GM12865 (cell line): ENCODE measurements at places on chromosomes 2 and 18.

- no peak for DNase-seq
Observed at GRCh38 chr18:39424261-39424660, 1858.7 kb upstream of the CELF4 start.

- no peak for DNase-seq
Observed at GRCh38 chr18:13534631-13535030, 191.7 kb downstream of the FAM210A start.

DNA sequence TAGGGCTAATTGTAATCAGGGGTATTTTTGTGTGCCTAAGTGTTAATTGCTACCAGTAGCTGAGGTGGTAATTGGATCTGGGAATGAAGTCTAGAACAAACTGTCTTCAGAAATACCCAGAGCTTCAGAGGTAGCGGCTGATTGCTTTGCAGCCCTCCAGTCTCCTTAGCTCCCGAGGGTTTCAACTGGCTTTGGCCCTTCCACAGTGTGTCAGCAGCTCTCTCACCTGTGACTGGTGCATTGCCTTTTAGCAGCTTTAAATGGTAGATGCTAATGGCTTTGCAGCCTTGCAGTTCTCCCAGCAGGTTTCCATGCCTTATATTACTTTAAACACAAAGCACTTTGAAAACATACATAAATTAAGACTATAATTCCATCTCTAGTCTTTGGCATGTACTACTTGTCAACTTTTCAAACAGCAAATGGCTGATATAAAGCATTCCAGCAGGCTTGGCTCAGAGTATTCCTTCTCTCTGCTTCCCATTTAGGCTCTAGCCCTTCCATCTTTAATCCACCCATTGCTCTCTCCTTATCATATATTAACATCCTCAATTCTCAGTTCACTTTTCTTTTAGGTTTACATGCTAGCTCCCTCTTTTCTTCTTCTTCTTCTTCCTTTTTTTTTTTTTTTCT is 156.4 kb upstream of the GALNT13 start:
- DNase-seq, result no peak

DNA sequence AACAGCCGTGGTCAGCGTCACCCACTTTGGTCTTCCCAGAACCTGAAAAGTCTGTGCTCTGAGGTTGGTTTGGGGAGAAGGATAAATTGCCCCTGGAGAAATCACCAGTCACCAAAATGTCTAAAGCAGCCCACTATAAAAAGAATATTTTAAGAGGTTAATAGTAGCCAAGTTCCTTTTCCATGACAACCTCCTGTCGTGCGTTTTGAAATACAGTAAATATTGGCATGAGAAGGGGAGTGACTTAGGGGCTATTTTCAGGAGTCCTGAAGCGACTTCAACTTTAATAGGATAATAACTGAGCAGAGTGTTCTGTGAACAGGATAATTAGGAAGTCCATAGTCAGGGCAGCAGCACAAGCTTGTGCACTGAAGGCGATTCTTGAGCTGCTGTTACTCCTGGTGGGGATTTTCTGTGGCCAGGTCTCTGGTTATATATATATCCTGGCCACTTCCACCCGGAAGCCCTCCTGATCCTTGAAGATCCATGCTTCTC is 49.3 kb downstream of the RNF144A start:
- no peak for DNase-seq

GRCh38 chr2:226763320-226763719 is 36.3 kb downstream of the IRS1 start:
- no peak for DNase-seq

GRCh38 chr2:168712053-168712452 is 90.4 kb upstream of the NOSTRIN start:
- peak; percentile 87 for DNase-seq

GRCh38 chr2:191031256-191031655 is 17.3 kb upstream of the STAT1 start:
- no peak for DNase-seq

- peak; percentile 4 for DNase-seq
Observed at GRCh38 chr2:200618590-200619021, 32.8 kb downstream of the AOX1 start.

DNA sequence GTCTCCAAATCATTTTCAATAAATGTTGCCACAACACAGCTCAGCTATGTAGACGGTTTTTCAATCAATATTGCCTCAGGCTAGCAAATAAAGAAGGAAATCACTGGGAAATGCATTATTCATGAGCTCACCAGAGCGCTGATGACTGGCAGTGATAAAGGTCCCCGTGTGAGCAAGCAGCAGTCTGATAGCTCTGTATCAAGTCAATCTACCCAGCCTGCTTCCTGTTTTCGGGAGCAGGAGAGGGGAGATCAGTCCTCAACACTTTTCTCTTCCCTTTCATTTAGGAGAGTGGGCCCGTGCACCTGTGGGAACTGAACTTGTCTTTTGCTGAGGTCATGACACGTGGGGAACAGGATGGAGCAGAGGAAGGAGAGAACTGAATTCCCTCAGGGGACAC is 253.9 kb upstream of the SIX2 start:
- DNase-seq, result no peak

- peak; percentile 64 for DNase-seq
Observed at GRCh38 chr2:3505771-3506170, 13.6 kb downstream of the ADI1 start.

- DNase-seq, result peak; percentile 74
Observed at GRCh38 chr2:69789772-69790600, 39.5 kb upstream of the GMCL1 start.

- DNase-seq, result no peak
Observed at GRCh38 chr2:15634846-15635490, 43.3 kb downstream of the DDX1 start.

DNA sequence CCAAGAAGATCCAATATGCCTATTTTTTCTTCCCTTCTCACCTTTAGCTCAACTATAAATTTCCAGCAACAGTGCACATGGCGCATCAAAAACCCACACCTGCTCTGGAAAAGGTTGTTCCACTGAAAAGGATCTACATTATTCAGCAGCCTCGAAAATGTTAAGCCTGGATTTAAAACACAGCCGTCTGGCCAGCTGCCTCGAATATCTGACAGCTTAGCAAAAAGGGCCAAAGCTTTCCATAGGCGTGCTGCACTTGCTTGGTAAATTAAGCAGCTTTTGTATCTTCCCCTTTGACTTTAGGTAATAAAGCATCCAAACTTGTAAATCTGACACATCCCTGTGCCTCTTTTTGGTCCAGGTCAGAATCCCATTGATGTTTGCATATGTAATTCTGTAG is 20.5 kb downstream of the DAPL1 start:
- DNase-seq, result no peak

- DNase-seq, result no peak
Observed at GRCh38 chr2:73897934-73898333, 5.1 kb downstream of the ACTG2 start.

DNA sequence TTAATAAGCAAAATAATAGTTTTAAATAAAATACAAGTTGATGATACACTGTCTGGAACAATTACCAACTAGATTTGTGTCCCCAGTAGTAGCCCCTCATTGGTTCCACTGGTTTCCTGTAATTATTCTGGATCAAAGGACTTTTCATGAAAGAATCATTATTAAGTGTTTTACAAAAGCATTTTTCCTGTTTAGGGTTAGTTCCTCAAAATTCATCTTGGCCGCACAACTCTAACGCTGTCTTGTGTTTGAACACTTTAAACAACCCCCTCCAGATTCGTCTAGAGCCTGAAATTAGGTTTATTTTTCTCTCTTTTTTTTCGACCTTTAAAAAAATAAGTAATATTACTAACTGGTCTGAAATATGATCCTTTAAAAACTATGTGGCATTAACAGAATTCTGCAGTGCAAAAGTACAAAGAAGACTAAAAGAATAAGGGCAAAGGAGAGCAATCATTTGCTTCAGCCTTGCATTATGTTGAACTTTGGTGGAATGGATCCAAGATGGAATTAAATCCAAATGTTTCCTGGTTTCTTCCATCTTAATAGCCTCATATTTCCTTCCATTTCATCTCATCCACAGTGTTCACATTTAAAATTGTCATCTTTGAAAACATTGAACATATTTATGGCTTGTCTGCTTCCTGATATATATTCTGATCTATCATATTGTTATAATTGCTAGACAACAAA is 678.4 kb downstream of the IRS1 start:
- no peak for DNase-seq

GRCh38 chr18:48862678-48863270 is 88.0 kb downstream of the SMAD7 start:
- no peak for DNase-seq

DNA sequence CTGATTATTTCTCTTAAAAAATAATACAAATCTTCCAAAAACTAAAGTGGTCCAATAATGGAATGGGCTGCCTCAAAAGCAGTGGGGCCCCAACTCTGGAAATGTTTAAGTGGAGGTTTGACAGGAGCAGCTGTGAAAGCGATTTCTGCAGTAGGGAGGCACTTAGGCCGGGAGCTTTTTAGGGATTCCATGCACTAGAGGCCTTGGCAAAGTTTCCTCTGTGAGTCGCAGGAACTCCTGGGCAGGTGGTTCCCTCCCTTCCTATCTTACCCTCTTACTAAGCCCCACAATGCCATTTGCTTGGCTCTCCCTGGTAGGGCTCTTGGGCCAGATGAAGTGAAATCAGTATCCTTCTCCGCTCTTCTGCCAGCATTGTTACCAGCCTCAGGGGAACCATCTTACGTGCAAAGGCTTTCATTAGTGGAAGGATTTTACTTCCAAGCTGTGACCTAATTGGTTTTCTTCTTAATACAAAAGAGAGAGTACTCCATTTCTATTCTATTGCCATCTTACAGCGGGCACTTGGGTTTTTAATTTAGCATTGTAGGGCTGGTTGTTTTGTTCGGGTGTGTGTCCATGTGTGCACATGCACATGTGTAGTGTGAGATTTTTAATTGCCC is 34.3 kb upstream of the C18orf32 start:
- no peak for DNase-seq

DNA sequence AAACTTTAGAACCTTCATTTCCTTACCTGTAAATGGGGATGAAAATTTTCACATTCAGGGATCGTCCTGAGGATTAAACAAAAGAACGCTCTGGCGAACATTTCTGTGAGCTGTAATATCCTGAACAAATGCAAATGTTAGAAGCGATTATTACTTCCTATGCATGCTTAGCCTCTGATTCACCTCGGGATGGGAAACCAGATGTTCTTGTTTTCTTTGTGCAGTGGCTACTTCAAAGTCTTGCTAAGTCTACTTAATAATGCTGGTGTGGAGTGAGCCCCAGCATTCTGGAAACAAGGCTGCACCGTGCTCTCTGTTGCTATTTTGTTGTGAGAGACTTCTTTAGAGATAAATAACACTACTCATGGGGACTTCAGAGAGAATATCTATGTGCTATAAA is 119.1 kb upstream of the PELI1 start:
- DNase-seq, result no peak

DNA sequence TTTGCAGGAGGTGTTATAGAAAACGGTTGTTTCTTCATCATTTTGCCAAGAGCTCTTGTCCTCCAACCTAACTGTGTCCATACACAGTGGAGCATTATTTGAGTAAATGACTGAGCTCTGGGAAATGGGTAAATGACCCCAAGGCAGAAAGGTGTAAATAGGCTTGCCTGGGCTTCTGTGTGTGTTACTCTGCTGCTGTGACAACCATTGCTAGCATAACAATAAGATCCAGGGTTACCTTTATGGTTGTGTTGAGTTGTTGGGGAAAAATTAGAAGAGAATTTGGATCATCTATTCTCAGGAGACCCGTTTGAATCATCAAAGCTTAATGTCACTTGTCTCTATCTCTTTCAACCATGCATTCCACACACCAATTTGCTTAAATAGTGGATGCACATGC is 672.7 kb downstream of the DPP10 start:
- no peak for DNase-seq

- DNase-seq, result no peak
Observed at GRCh38 chr2:70920367-70920715, 15.4 kb upstream of the ATP6V1B1 start.

DNA sequence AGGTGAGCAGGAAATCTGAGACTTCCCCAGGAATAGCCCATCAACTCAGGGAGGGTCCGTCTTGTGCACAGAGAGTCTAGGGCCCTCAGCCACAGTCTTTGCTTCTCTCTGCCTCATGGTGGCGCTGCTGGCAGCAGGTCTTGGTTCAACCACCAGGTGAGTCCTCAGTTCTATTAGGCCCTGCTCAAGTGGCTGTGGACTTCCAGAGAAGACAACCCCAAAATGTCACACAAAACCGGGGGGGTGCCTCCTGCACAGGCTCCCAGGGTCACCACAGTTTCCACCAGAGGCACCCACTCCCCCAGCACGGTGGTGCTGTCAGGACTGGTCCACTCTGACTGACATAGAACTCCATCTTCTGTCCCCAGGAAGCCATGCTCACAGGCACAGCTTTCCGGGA is 2.4 kb upstream of the CHRNG start:
- DNase-seq, result no peak

- no peak for DNase-seq
Observed at GRCh38 chr2:238327751-238328150, 7.4 kb downstream of the TRAF3IP1 start.

- no peak for DNase-seq
Observed at GRCh38 chr2:240466579-240467148, 31.2 kb downstream of the GPC1 start.

GRCh38 chr2:145141981-145142380 is 622.1 kb upstream of the ZEB2 start:
- DNase-seq, result no peak

GRCh38 chr18:5979971-5980457 is 84.7 kb upstream of the TMEM200C start:
- peak; percentile 85 for DNase-seq

DNA sequence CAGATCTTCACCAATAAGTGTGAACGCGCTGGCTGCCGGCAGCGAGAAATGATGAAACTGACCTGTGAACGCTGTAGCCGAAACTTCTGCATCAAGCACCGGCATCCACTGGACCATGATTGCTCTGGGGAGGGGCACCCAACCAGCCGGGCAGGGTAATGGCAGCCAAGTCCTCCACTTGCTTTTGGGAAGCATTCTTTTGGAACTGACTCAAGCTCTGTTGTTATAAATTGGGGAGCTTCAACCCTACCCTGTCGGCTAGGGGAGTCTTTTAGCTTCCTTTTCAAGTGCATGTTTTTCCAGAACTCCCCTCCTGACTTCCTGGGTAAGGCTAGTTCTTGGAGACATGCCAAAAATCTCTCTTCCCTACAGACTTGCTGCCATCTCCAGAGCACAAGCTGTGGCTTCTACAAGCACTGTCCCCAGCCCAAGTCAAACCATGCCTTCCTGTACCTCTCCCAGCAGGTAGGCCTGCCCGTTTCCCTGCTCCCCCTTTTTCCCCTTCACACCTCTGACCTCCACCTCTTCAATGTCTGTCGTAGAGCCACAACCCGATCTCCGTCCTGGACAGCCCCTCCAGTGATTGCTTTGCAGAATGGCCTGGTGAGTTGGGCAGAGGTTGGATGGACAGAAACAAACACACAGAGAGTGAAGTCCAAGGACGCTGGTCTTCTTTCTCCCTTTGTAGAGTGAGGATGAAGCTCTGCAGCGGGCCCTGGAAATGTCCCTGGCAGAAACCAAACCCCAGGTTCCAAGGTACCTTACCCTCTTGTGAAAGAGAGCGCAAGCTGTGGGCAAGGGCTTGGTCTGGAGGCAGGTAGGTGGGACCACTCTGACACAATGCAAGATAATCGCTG is 1.5 kb downstream of the ZFAND2B start:
- no peak for DNase-seq

GRCh38 chr2:17538844-17539554 is 1.5 kb upstream of the VSNL1 start:
- peak; percentile 37 for DNase-seq

GRCh38 chr18:23523429-23524212 is 20.3 kb downstream of the RMC1 start:
- no peak for DNase-seq
